ENCODE measurements at places on chromosomes 11 and 22.
A peak's percentile ranks its signal among the peaks of the same experiment; 100 is the strongest.

DNA sequence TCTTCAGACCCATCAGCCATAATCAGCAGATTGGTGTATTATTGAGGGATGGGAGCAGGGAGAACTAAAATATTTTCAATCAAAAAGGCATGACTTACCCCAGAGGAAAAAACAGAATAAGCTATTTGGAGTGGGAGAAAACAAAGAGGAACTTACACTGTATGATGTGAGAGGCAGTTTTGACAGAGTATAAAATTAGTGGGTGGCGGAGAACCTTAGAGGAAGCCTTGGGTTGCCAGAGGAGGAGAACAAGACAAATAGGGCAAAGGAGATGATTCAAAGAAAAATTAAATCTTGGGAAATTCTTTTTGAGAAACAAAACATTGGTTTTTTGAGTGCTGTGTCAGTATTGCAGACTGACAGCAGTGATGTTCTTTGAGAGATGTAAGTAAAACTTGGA is 285.0 kb downstream of the C11orf87 start:
- DNase-seq = no peak

- DNase-seq = no peak
Measured at GRCh38 chr11:113487622-113488021, 12.4 kb upstream of the DRD2 start.

GRCh38 chr22:42400811-42401534 is 31.2 kb downstream of the NFAM1 start:
- DNase-seq = no peak

- DNase-seq = no peak
Measured at GRCh38 chr11:123000721-123001120, 19.1 kb upstream of the BSX start.

DNA sequence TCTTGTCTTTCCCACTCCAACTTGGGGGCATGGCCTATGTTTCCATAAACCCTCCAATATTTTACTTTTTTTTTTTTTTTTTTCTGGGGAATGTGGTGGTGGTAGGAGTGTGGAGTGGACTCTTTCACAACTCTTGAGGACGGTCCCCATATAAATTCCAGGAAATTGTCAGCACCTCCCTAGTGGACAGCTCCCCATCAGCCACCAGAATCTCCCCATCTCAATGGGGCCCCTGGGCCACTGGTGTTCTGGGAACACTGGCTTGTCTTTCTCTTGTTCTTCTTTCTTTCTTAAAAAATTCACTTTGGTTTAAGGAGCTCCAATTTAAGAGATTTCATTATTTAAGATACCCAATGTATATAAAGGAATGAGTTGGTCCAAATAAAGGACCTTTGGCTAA is 74.1 kb downstream of the ADM start:
- no peak for DNase-seq

GRCh38 chr11:46256540-46257001 is 20.9 kb upstream of the CREB3L1 start:
- no peak for DNase-seq

GRCh38 chr22:38110863-38111852 is 674 bp upstream of the BAIAP2L2 start:
- no peak for DNase-seq

DNA sequence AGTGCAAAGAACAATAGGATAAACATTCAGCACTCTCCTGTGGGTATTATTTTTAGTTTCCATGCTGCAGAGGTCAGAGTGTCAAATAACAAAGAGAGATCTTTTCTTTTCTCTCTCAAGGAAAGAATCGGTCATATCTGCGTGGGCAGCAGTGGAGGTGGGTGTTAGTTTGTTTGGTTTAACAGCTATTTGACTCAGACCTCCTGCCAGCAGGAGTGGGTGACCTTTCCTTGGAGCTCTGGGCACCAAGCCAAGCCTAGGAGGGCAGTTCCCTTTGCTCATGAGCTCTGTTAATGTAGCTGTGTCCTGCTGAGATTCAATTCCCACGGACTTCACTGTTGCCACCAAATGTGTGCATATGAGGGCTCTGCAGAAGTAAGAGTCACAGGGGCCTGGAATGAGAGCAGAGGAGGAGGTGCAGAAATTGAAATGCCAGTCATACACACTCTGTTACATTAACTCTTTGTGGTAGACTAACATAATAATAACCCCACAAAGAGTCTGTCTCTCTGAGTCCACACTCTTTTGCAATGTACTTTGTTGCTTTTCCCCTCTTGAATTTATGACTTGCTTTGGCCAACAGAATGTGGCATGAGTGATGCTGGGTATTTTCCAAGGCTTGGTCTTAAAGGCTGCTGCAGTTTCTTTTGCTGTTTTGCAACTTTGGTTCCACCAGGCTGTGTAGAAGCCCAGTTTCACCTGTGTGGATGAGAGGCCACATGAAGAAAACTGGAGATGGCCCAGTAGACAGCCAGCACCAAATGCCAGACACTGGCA is 76.0 kb upstream of the GRK3 start:
- DNase-seq = peak; percentile 63

DNA sequence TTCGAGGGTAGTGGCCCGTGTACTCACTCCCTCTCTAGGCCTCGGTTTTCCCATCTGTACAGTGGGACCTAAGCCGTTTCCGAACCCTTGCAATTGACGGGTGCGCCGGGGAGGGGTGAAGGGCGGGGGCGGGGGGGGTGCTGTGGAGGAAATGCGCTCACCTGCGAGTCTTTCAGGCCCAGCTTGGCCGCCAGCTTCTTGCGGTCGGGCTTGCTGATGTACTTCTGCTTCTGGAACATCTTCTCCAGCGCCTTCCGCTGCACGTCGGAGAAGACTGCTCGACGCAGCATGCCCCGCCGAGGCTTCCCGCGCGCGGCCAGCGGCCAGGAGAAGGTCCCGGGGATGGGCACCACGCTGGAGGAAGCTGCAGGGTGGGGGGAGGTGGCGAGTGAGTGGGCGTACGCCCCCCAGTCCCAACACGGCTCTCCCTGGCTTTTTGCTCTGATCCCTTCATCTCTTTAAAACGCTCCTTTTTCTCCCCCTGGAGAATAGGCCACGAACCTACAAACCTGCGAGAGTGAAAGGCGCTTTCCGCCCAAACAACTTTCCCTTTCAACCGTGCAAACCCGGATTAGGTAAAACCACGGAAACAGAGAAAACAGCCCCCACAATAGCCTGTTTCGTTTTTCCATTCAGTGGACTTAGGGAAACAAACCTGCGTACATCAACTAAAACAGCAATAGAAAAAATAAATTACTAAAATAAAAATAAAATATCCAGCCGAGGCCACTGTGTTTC is 3.2 kb downstream of the DBX1 start:
- DNase-seq = no peak

DNA sequence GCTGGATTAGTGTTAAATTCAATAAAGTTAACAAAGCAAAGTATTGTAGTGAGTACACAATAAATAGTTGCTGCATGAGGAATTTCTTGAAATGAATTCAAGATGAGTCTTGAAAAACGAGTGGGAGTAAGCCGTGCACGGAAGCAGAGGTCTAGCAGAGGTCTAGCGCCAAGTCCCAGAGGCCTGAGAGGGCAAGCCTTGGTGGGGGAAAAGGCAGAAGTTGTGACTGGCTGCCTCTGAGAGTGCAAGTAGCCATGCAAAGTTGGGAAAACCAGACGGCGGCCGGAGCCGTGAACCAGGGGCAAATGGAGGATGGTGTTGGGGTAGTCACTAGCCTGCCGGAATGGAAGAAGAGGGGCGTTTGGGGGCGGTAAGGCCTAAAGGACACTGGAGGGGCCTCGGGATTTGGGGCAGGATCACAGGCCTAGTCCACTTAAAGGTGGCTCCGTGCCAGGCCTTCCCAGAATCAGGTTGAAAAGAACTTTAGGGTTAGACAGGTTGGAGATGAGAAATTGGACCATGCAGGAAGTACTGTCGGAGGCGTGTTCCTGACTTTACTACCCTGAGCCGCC is 379 bp upstream of the SLC3A2 start:
- DNase-seq = no peak

GRCh38 chr11:70660889-70661197 is 262.5 kb downstream of the CTTN start:
- DNase-seq = no peak

GRCh38 chr11:85774256-85775101 is 36.5 kb downstream of the SYTL2 start:
- DNase-seq = no peak

- no peak for DNase-seq
Measured at GRCh38 chr22:50506611-50507420, 686 bp downstream of the LMF2 start.

GRCh38 chr11:118128721-118129470 is 23.7 kb downstream of the SCN4B start:
- DNase-seq = no peak

GRCh38 chr11:112129656-112130055 is 34.2 kb downstream of the IL18 start:
- no peak for DNase-seq
